ENCODE measurements at places on chromosomes 12 and 14.

DNA sequence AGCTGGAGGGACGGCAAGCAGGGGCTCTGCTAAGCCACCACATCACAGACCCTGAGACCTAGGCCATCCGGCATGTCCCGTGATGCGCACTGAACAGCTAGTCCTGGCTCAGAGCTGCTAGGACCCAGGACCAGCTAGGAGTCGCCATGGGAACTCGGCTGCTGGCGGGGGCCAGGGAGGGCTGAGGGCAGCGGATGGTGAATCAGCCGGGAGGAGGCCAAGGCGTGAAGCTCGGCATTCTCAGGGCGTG, 5.1 kb downstream of the AHNAK2 start:
- H3K4me3 ChIP-seq: no peak overlapping the region
- peaks cover 9% of the 10 kb centered on the region for H3K27me3 ChIP-seq
- H3K36me3 ChIP-seq: no peaks in the 10 kb centered on the region

DNA sequence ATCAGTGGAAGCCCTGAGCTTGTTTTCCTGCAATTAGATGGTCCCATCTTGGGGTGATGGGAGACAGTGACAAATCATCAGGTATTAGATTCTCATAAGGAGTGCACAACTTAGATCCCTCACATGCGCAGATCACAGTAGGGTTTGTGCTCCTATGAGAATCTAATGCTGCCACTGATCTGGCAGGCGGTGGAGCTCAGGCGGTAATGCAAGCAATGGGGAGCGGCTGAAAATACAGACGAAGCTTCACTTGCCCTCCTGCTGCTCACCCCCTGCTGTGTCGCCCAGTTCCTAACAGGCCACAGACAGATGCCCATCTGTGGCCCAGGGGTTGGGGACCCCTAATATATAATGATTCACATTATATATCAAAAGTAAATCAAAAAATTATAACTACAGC, 258.8 kb upstream of the USP15 start:
- no peak overlapping the region for H3K4me3 ChIP-seq
- no peaks in the 10 kb centered on the region for H3K4me1 ChIP-seq
- H3K27ac ChIP-seq: no peak overlapping the region
- no peaks in the 10 kb centered on the region for H3K36me3 ChIP-seq
- no peak for DNase-seq

GRCh38 chr12:21655591-21655990, 2.1 kb downstream of the LDHB start:
- H3K4me1 ChIP-seq: no peaks in the 10 kb centered on the region
- H3K27ac ChIP-seq: no peak overlapping the region
- H3K4me3 ChIP-seq: peak overlapping the region; percentile 100
- H3K27me3 ChIP-seq: no peaks in the 10 kb centered on the region

DNA sequence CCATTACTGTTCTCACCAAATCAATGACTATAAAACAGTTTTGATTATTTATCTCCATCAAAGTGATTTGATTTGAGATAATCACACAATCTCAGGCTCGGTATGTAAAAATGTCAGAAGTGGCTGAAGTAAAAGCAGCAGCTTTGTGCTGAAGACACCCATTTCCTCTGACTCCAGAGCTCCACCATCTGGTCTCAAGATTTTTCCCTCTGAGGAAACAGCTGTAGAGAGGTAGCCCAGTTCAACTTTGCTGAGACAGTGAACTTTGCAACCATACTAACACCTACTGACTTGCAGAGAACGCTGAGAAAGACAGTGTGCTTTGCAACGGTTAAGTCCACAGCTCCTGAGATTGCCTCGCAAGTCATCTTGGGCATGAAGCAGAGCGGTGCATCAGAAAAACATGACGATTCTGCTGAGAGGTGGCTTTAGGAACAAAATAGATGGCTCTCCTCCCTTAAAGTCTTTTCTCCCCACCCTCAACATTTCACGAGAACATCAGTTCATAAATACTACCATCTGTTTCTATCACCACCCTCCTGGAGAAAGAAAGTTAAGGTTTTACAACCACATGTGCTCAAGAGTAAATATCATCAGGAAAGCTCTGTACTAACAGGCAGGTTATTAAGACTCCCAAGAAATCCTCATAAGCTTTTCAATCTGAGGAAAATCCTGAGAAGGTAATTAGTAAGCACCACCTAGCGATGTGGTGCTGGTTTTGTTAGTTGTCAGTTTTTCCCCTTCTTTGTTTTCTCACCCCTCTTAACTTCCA, 34.8 kb downstream of the HIGD1C start:
- H3K4me1 ChIP-seq: no peaks in the 10 kb centered on the region
- H3K27me3 ChIP-seq: no peaks in the 10 kb centered on the region
- peaks cover 8% of the 10 kb centered on the region for H3K36me3 ChIP-seq
- no peak overlapping the region for H3K4me3 ChIP-seq
- H3K27ac ChIP-seq: peak overlapping the region; percentile 17

GRCh38 chr12:3002646-3003045, 43.4 kb downstream of the TEAD4 start:
- peak overlapping the region; percentile 5 for H3K27ac ChIP-seq
- peaks cover 8% of the 10 kb centered on the region for H3K4me1 ChIP-seq
- H3K4me3 ChIP-seq: no peak overlapping the region
- no peaks in the 10 kb centered on the region for H3K27me3 ChIP-seq
- H3K36me3 ChIP-seq: peaks cover 14% of the 10 kb centered on the region

DNA sequence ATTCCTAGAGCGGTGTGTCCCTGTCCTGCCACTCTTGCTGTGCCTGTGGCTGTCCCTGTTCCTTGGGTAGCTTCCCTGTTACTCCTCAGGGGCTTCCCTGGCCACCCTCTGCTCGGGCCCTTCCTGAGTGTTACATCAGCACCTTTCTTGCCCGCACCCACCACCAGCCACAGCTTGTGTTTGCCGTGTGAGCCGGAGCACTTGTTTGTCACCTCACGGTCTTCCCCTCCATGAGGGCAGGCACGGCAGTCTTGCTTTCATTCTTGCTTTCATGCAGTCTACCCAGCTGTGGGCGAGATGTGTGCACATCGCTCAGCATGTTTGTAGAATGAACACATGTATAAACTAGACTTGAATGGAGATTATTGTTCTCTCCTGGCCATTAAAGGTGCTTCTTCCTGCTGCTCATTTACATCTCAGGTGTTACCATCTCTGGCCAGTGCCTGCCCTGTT, 42.0 kb downstream of the TRAF3 start:
- no peak for DNase-seq
- no peaks in the 10 kb centered on the region for H3K36me3 ChIP-seq
- no peak overlapping the region for H3K27ac ChIP-seq
- H3K27me3 ChIP-seq: no peaks in the 10 kb centered on the region
- H3K4me1 ChIP-seq: peaks cover 7% of the 10 kb centered on the region
- no peak overlapping the region for H3K4me3 ChIP-seq

GRCh38 chr12:101909646-101910045, 32.3 kb downstream of the DRAM1 start:
- no peaks in the 10 kb centered on the region for H3K27me3 ChIP-seq
- H3K36me3 ChIP-seq: no peaks in the 10 kb centered on the region
- no peak overlapping the region for H3K27ac ChIP-seq
- H3K4me3 ChIP-seq: no peak overlapping the region
- no peak for DNase-seq
- H3K4me1 ChIP-seq: no peaks in the 10 kb centered on the region

DNA sequence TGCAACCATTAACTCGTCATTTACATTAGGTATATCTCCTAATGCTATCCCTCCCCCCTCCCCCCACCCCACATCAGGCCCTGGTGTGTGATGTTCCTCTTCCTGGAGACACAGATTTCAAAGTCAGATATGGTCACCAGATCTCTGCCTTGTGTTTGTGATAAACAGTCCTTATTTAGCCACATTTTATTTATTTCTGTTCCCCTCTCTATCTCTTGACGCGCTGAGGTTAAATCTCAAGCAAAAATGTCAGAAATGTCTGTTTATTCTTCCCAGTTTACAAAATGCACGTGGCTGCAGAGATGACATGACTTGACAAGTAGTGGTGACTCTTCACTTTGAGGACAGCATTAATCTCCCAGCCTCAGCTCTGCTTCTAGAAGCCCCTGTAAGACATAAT, 11.5 kb upstream of the RASSF3 start:
- H3K27me3 ChIP-seq: no peaks in the 10 kb centered on the region
- no peak overlapping the region for H3K4me3 ChIP-seq
- no peak overlapping the region for H3K27ac ChIP-seq
- H3K4me1 ChIP-seq: no peaks in the 10 kb centered on the region
- no peaks in the 10 kb centered on the region for H3K36me3 ChIP-seq

GRCh38 chr14:68780358-68781160, 12.3 kb downstream of the ZFP36L1 start:
- H3K36me3 ChIP-seq: no peaks in the 10 kb centered on the region
- no peak for DNase-seq
- H3K27ac ChIP-seq: no peak overlapping the region
- H3K4me3 ChIP-seq: no peak overlapping the region

All from H9 (cell line).